ENCODE measurements at places on chromosomes 16 and 17.
A peak's percentile ranks its signal among the peaks of the same experiment; 100 is the strongest.

DNA sequence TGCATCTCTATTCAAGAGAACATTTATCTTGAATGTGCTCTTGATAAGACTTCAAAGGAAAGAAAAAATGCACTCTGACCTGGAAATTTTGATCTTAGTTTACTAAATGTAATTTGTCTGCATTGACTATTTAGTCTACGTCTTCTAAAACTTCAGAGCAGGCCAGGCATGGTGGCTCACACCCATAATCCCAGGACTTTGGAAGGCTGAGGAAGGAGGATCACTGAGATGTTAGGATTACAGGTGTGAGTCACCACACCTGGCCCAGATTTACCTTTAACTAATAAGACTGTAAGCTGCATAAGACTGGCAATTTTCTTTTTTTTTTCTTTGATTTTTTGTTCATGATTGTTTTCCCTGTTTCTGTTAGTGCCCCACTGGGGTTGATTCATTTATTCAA is 18.8 kb upstream of the CIITA start:
- DNase-seq, result no peak

DNA sequence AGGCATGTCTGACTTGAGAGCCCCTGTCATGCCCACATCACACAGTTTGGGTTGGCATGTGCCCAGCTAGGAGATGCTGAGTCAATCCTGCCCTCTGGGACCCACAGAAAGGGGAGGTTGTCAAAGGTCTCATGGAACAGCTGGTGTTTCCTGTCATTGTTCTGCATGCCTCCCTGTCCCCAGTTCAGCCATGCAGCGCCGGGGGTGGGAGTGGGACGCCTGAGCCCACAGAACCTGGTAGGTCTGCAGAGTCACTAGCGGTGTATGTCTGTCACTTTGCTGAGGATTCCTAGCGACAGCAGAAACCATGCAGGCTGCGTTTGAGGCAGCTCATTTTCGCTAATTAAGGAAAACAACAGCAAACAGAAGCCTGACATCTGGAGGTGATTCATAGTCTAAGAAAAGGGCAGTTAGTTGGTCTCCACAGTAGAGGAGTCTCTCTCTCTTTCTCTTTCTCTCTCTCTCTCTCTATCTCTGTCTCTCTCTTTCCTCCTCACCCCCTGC is 19.6 kb upstream of the CCL1 start:
- DNase-seq, result no peak

GRCh38 chr17:16980061-16980460 is 8.1 kb upstream of the TNFRSF13B start:
- no peak for DNase-seq

DNA sequence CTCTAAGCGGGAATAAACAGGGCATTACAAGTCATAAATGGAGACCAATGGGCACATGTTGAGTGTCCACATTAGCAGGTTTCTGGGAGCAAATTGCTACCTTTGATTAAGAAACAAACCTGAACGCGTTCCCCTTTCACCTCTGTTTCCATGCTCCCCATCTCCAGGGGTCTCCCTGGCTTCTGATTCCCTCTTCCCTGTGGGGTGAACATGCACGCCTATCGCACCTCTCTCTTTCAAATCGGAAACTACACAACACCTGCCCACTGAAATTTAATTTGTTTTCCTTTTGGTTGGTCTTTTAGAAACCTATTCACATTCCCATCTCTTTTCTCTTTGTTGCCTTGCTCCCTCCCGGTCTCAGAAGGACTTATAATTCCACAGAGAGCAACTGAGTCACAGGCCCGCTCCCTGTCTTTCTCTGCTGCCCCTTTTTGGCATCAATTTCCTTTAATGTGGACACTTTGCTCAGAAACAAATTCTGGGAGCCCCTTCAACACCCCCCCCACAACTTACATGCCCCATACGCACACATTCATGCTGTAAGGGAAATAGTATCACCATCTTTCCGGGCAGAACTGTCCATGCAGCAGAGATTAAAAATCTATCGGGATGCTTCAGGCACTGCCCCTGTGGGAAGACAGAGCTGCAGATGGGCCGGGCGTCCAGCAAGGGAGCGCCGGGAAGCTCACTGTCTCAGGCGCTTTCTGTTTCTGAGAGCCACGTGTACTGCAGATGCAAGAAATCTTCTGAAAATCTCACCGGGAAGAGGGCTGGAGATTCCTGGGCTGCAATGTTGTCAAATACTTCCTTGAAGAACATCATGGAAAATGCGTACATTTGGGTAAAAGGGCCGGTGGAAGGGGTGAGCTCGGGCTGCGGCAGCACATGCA is 7.2 kb upstream of the FOXF1 start:
- no peak for DNase-seq

DNA sequence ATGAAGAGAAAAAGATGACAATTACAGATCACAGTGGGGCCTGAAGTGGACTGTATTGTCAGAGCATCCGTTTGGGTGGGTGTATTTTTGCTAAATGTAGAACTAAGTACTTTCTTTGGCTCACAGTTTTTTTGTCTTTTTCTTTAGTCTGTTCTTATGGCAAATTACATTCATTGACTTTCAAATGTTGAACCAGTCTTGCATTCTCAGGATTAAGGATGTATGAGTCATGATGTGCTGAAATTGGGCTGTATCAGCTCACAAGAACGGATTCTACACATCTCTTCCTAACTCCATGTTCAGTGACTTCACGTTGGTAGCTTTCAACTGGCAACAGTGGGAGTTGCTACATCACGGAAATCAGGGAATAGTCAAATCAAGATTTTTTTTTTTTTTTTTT is 66.5 kb downstream of the TEX2 start:
- DNase-seq, result no peak

DNA sequence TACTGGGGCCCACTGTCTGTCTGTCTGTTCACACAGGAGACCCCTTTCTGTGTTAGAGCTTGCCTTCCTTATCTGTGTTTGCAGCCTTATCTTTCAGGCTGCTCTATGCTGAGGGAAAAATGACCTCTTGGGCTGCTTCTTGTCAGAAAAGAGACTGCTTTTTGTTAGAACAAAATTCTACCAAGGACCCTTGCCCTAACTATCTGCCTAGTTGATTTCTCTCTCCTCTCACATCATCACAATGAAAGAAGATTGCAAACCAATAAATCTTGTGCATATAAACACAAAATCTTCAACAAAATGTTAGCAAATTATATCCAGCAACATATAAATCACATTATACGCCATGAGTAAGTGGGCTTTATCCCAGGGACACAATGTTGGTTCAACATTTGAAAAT is 1117.7 kb downstream of the CDH11 start:
- DNase-seq, result no peak

GRCh38 chr17:76123749-76124581 is 17.1 kb downstream of the FOXJ1 start:
- DNase-seq, result no peak

- no peak for DNase-seq
Observed at GRCh38 chr17:82507631-82508175, 11.8 kb upstream of the FOXK2 start.

- no peak for DNase-seq
Observed at GRCh38 chr16:89344846-89345611, 127.5 kb downstream of the ZNF778 start.

GRCh38 chr16:46894036-46894672 is 10.0 kb downstream of the GPT2 start:
- no peak for DNase-seq

- no peak for DNase-seq
Observed at GRCh38 chr16:48462106-48462740, 77.0 kb upstream of the SIAH1 start.

GRCh38 chr17:9233271-9233599 is 211.9 kb downstream of the NTN1 start:
- DNase-seq, result no peak

- DNase-seq, result no peak
Observed at GRCh38 chr16:83968891-83969649, 1.0 kb downstream of the NECAB2 start.

DNA sequence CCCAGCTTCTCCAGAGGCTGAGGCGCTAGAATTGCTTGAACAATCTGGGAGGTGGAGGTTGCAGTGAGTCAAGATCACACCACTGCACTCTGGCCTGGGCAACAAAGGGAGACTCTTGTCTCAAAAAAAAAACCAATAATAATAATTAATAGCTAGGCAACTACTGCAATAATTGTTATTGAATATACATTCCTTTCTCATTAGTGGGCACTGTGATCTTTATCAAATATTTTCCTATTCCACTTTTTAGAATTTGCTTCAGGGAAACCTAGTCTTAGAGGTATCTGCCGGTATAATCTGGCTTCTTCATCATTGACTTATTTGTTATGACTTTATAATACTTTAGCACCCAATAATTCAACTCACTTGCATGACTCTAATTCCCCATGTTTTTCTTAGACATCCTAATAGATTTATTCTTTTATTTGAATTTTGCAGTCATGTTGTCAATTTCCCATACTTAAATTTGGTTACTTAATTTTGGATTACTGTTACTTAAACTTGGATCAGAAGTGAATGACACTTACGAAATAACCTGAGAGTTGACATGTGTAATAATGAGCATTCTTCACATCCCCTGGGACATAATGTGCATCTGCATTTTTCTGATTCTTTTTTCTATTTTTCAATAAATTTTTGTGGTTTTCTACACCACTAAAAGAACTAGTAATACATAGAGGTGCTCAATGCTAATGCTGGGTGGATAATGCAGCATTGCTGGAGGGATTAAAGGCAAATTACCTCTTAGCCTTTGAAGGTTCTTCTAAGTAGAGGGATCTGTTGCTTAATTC is 25.0 kb upstream of the KCNJ16 start:
- no peak for DNase-seq

- DNase-seq, result no peak
Observed at GRCh38 chr17:80445726-80446110, 30.7 kb downstream of the NPTX1 start.

DNA sequence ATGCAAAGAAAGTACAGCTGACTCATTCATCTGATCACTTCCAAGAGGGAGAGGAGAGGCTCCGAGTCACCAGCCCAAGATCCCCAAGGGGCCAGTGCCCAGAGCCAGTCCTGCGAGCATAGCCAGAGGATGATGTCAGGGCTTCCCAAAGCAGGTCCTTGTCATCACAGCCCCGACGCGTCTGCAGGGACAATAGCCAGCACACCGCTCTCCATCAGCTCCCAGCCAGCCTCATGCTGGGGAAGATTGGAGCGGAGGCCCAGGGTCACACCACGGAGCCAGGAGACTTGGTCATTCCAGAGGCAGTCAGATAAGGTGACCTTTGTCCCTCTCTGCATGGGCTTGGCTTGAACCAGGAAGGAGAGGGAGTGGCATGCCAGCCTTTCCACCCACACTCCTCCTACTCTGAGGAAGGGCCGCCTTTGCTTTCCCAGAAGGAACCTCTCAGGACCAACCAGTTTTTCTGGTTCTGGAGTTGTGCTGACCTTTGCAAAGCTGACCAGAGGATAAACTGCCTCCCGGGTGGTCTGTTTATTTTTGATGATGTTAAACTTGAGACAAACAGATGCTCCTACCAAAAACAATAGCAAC is 58.3 kb upstream of the ARHGAP44 start:
- peak; percentile 81 for DNase-seq

DNA sequence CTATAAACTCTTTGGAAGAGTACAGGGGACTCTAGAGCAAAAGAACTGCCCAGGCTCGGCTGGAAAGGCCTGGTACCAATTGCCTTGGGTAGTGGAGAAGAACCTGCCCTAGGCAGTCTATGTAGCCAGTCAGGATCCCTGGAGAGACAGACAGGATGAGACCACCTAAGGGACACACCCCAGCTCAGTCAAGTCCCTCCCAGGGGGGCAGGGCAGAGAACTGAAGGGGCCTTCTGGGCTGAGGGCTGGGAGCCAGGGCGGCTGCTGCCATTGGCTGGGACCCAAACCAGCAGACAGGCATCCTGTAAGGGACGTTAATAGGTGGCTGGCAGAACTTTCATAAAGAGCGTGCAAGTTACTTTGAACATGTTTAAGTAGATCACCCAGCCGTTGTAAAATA is 12.8 kb upstream of the SLC38A8 start:
- no peak for DNase-seq

DNA sequence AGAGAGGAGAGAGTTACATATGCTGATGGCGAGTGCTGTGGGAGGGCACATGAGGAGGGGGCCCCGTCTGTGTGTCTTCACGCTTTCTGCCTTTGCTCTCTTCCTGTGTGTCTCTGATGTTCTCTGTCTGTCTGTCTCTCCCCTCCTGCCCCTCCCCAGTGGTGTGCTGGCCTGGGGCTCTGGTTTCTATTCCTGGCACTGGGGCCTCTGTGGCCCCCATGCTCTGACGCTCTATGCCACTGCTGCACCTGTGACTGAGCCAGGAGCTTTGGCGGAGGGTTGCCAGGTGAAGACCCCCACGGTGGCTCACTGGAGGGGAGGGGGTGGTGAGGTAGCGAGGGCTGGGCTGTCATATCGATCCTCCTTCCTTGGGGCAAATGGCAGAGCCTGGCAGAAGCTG is 24.6 kb upstream of the BRD7 start:
- DNase-seq, result peak; percentile 18

DNA sequence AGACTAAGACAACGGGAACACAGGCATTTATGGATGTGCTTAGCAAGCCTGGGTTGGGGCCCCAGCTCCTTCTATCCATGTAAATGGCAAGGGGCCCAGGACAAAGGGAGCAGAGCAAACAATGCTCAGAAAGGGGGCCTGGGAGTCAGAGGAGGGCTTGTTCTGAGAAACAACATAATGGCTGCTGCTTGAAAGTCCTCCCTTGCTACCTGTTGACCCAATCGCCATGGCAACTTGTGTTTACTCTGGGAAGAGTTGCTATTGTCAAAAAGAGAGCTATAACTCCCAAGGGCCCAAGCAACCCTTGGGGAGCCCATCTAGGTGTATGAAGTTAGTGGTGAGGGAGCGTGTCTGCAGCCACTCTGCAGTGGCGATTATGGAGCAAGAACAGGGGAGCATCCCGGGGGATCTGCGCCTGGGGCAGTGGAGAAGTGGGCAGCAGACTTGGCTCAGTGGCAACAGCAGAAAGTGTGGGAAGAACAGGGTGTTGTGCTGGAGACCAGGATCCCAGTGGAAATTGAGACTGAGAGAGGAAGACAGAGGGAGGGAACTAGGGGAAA is 118.7 kb upstream of the NLRP1 start:
- DNase-seq, result no peak

DNA sequence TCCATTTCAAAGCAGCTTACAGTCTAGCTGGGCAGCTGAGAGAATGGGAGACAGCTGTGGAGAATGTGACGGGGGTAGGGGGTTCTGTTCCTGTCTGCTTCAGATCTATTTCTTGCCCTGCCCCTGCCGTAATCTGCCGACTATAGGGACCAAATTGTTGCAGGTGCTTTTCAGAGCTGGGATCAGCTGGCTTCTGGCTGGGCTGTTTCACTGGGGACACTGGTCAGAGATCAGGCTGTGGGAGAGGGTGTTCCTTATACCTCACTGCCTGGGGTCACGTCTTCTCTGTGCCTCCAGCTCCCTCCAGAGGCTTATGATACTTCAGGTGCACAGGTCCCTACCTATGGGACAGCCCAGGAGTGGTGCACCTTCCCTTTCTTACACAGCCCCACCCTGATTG is 514.9 kb upstream of the GOT2 start:
- no peak for DNase-seq

All from right atrium auricular region (tissue), 2 donors.